ENCODE measurements at places on chromosomes 5 and 9.
A peak's percentile ranks its signal among the peaks of the same experiment; 100 is the strongest.

- DNase-seq: no peak
Observed at GRCh38 chr9:115952430-115953292, 200.9 kb upstream of the PAPPA start.

DNA sequence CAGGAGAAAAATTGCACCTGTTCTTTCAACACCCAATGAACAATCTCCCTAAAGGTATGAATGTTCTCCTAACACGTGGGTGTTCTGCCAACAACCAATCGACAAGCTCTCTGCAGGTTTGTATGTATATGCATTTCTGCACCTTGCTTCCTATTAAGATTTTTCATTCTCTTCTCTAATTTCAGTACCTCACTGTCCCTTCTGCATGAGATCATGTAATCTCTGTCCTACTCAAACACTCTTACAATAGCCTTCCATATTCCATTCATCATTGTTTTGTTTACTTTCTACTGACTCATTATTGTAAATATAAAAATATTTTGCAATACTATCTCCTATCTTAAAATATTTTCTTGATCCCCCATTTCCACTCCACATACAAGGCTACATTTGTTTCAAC, 382.0 kb downstream of the CDH12 start:
- no peak for DNase-seq

DNA sequence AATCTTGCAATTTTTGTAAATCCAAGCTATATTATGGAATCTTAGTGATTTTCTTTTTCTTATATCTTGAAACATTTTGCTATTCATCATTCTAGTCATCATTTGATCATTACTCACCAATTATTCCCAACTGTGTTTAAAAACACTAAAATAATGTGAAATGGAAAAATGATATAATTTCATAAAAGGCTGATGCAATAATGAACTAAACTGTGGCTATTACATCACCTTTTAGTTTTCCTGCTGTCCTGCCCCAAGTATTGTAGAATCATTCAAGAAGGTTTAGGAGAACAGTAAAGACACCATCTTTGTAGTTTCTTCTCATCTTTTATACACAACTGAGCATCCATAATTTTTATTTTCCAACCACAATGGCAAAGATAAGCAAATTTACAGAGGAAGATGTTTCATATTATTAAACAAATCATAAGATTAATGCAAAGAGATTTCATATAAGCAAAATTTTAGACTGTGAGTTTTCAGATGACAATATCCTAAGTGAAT, 431.0 kb upstream of the SLC30A5 start:
- no peak for DNase-seq

- DNase-seq: no peak
Observed at GRCh38 chr5:159668556-159668955, 247.7 kb upstream of the ADRA1B start.

DNA sequence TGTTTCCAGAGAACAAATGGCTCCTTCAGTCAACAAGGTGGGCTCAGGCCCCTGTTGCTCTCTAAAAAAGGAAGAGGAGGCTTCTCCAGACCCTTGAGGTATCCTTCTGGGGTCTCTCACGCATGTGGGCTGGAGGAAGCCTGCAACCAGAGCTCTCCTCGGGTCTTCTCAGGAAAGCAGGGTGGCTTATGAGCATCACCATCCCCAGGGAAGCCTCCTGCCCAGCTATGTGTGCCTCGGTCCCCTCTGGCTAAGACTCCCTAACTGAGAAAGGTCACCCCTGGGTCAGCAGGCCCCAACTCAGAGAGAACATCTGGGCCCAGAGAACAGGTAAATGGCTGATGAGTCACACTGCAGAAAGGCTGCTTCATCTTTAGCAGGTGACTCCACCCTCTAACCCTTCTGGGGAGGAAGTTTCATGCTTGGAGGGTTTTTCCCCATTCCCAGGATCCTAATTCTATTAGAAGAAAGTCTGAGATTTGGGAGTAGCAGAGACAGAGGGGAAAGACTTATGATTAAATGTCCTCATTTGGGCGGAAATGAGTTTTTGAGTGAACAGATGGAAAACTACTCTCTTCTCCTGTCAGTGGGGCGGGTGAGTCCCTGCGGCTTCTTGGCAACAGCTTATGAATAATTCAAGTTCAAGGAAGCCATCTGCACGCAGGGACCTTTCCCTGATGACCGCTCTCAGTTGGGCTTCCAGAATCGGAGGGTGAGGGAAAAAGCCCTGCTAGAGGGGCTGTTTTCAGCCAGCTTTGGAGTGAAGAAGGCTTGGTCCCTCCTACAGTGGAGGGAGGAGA, 41.9 kb downstream of the TGFBI start:
- DNase-seq: no peak

- peak; percentile 26 for DNase-seq
Observed at GRCh38 chr9:33446946-33447798, at the start of gene AQP3. Gene AQP3 (minus strand): TSS chr9:33447593. CDS start chr9:33447530, 63 bp downstream.

- no peak for DNase-seq
Observed at GRCh38 chr5:102628441-102629175, 126.5 kb upstream of the PAM start.

GRCh38 chr9:87963770-87964169, 10.6 kb downstream of the CDK20 start:
- no peak for DNase-seq

GRCh38 chr9:116668970-116669695, 18.0 kb upstream of the TRIM32 start:
- DNase-seq: no peak

DNA sequence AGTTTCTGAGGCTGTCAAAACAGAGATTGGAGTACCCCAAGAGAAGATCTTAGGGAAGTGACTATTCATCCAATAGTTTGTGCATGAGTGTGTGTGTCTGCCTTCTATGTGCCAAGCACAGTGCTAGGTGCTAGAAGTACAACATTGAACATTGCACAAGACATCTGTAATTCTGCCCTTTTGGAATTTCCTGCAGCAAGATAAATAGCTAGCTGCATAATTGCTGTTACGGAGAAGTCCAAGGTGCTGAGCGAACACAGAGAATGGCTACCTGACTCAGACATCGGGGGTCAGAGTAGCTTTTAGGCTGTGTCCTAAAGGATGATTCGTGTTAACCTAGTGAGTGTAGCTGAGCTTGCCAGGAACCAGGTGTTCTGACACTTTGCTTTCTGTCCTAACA, 44.8 kb downstream of the PAPPA start:
- DNase-seq: no peak

- DNase-seq: no peak
Observed at GRCh38 chr5:143229426-143229895, 174.0 kb downstream of the NR3C1 start.

DNA sequence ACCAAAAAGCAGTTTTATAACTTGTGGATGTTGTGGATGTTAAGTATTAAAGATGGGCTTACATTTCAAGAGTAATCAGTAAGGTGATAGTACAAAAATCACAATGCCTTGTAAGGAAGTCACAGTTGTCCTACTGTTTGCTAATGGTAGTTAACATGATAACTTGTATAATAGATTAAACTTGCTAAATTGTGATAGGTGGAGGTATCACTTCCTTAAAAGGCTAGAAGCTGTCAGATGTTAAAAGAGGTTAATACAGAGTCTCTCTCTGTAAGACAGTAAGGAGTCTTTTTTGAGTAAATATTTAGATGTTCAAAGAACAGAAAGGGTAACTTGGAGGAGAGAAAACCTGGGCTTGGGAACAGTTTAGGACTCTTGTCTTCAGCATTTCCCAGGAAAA, 14.2 kb upstream of the MACIR start:
- no peak for DNase-seq

DNA sequence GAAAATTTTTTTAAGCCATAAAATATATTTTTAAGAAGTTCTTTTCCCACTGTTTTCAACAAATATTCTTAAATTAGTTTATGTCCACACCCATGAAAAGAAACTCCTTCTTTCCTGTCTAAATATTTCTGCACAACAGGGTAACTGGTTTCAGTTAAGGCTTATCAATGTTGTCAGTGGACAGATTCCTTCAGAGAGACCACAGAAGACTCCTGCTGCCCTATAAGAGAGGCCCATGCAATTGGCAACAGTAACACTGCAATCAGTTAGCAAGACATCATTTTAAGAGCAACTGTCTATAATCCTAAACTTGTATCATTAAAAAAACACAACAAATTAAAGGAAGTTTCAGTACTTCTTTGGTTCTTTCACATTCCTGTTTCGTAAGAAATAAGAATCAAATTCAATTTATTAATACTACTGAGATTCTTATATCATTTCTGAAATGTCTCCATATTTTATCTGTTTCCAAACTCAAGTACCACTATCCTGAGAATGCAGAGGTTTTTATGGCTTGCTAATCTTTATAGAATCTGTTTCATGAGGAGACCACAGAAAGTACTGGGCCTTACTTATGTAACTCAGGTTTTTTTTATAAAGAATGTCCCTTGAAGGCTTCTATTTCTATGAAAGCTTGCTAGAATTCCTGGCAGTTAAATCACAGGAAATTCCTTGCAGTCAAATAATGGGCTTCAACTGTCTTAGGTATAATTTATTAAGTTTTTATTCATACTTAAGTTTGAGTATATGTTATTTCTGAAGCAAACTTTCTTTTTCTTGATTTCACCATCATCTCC, 240.2 kb downstream of the RFX3 start:
- DNase-seq: no peak

GRCh38 chr5:17189381-17190036, 27.9 kb upstream of the BASP1 start:
- peak; percentile 97 for DNase-seq

- peak; percentile 44 for DNase-seq
Observed at GRCh38 chr9:126057121-126057825, 269.4 kb upstream of the MVB12B start.

- DNase-seq: peak; percentile 99
Observed at GRCh38 chr9:79667817-79668436, 96.2 kb downstream of the TLE4 start.

Measured in NCI-H748 treated with DMSO at 0.1 percent for 48 hours (cell line).